ENCODE measurements at places on chromosomes 7 and 10.

GRCh38 chr7:84372155-84372621 lies 177.6 kb upstream of the SEMA3A start:
- no peak for DNase-seq

DNA sequence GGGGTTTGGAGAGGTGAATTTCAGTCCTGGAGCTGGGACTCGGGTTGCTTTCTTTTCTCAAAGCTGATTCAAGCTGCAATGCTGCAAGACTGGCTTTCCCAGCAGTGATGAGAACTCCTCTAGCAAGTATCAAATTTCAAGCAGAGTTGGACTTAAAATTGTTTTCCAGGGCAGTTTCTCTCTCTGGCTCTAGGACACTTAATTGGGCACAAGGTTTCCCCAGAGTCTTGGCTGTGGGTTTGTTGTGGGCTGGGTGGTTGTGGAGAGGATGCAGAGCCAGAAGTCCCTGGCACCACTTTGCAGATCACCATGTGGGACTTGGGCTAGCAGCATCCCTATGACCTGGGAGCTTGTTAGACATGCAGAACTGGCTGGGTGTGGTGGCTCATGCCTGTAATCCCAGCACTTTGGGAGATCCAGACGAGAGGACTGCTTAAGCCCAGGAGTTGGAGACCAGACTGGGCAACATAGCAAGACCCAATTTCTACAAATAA lies 16.8 kb downstream of the AKR1B15 start:
- DNase-seq = no peak

DNA sequence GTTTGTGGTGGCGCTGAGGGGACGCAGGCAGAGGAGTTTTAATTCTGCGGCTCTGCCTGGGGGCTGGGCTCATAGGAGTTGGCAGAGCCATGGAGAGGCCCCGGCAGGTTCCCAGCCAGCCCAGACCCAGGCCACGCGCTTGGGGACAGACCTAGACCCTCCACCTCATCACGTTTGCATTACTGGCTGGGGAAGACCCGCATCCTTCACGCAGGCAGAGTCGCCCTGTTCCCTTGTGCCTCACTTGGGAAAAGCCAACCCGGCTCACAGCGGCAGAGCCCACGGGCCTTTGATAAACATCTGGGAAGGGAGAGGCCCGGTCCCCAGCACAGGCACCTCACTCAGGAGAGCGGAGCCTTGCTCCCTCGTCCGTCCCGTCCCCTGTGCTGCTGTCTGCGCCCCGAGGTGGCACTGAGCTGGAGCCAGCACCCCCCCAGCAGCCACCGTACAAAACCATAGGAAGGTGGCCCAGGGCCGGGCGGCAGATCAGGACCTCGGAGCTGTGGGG lies 112.8 kb downstream of the CYTH3 start:
- no peak for DNase-seq

GRCh38 chr7:71633551-71634008 lies 501.6 kb downstream of the GALNT17 start:
- no peak for DNase-seq

GRCh38 chr10:9743639-9744038 lies 1274.0 kb upstream of the CELF2 start:
- no peak for DNase-seq
